ENCODE measurements at places on chromosomes 6 and 20. TPM values are rescaled to one million over a fixed set of nuclear protein-coding genes. Genes with fewer than 3 reads are reported as not detected.

DNA sequence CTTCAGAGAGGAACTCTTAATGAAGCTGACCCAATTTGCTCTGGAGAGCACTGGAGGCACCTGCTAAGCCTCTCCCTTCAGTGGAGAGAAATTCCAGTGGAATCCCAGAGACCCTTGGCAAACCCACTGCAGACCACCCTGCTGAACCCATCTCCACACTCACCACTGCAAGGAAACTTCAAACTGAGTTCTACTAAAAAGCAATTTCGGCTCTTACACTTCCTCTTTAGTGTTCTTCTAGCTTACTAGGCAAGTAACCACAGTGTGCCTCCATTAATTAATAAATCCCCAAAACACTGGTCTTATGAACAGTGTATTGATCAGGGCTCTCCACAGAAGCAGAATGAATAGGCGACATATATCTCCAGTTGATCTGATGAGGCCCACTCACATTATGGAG, 43.0 kb upstream of the HLA-E start:
- no peak overlapping the region for H3K4me3 ChIP-seq
- no peak for DNase-seq
- peaks cover 87% of the 10 kb centered on the region for H3K27me3 ChIP-seq
- no peak overlapping the region for H3K27ac ChIP-seq
- no peaks in the 10 kb centered on the region for H3K36me3 ChIP-seq

GRCh38 chr6:48826901-48827701, 636.0 kb downstream of the MMUT start:
- no peak overlapping the region for H3K4me3 ChIP-seq
- no peak for DNase-seq
- H3K4me1 ChIP-seq: no peaks in the 10 kb centered on the region
- no peaks in the 10 kb centered on the region for H3K36me3 ChIP-seq
- no peaks in the 10 kb centered on the region for H3K27me3 ChIP-seq

DNA sequence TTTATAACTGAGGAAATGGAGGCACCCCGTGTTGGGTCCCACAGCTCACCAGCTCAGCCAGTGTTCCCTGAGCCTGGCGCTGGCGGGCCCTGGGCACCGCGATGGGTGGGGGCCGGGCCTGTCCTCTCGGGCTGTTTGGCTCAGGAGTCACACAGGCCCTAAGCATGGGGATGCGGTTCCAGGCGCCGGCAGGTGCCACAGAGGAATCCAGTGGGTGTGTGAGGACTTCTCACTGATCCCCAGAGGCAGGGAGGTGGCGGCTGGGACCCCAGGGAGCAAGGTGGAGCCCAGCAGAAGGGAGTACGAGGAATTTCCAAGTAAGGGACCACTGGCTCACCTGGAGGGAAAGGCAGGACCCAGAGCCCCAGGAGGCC, 57.5 kb downstream of the IRF4 start:
- H3K27ac ChIP-seq: no peak overlapping the region
- no peaks in the 10 kb centered on the region for H3K27me3 ChIP-seq
- H3K4me3 ChIP-seq: no peak overlapping the region
- H3K36me3 ChIP-seq: peaks cover 4% of the 10 kb centered on the region

GRCh38 chr20:45436732-45437485, 21.0 kb downstream of the PIGT start:
- H3K36me3 ChIP-seq: peaks cover 9% of the 10 kb centered on the region
- H3K4me1 ChIP-seq: peaks cover 20% of the 10 kb centered on the region
- peak; percentile 87 for DNase-seq
- peak overlapping the region; percentile 33 for H3K27ac ChIP-seq
- H3K27me3 ChIP-seq: no peaks in the 10 kb centered on the region

GRCh38 chr20:52103913-52104545, 87.5 kb downstream of the ZFP64 start:
- no peaks in the 10 kb centered on the region for H3K36me3 ChIP-seq
- peaks cover 35% of the 10 kb centered on the region for H3K27me3 ChIP-seq
- peaks cover 22% of the 10 kb centered on the region for H3K4me1 ChIP-seq

- H3K4me3 ChIP-seq: no peak overlapping the region
- no peaks in the 10 kb centered on the region for H3K36me3 ChIP-seq
- DNase-seq: no peak
Measured at GRCh38 chr6:153401751-153402150, 270.7 kb upstream of the RGS17 start.

DNA sequence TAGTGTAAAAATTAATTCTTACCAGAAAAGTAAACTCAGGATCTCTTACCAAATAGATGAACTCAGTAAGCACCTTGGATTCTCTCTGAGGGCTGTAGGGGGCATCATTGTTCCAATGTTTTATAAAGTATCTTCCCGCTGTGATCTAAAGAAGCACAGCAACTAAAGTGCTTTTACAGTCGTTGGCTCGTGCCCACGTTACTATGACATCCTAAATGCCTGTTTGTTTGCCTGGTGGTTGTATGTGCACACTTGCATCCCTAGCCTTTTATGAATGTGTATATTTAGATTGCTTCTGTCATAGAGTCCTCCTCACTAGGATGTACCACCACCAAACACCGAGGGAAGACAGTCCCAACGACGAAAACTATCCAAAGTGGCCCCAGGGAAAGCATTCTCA, 34.5 kb downstream of the SLX4IP start:
- peak; percentile 44 for DNase-seq
- H3K4me3 ChIP-seq: no peak overlapping the region
- H3K36me3 ChIP-seq: peaks cover 2% of the 10 kb centered on the region
- peaks cover 17% of the 10 kb centered on the region for H3K4me1 ChIP-seq
- no peaks in the 10 kb centered on the region for H3K27me3 ChIP-seq

- H3K4me3 ChIP-seq: no peak overlapping the region
- DNase-seq: no peak
- peaks cover 53% of the 10 kb centered on the region for H3K36me3 ChIP-seq
- H3K4me1 ChIP-seq: peaks cover 2% of the 10 kb centered on the region
- H3K27ac ChIP-seq: no peak overlapping the region
Measured at GRCh38 chr6:47593979-47594378, 104.4 kb upstream of the ADGRF4 start.

- no peaks in the 10 kb centered on the region for H3K36me3 ChIP-seq
- no peak for DNase-seq
- no peak overlapping the region for H3K4me3 ChIP-seq
- no peaks in the 10 kb centered on the region for H3K4me1 ChIP-seq
Measured at GRCh38 chr6:116217069-116217468, 36.8 kb downstream of the TSPYL4 start.

DNA sequence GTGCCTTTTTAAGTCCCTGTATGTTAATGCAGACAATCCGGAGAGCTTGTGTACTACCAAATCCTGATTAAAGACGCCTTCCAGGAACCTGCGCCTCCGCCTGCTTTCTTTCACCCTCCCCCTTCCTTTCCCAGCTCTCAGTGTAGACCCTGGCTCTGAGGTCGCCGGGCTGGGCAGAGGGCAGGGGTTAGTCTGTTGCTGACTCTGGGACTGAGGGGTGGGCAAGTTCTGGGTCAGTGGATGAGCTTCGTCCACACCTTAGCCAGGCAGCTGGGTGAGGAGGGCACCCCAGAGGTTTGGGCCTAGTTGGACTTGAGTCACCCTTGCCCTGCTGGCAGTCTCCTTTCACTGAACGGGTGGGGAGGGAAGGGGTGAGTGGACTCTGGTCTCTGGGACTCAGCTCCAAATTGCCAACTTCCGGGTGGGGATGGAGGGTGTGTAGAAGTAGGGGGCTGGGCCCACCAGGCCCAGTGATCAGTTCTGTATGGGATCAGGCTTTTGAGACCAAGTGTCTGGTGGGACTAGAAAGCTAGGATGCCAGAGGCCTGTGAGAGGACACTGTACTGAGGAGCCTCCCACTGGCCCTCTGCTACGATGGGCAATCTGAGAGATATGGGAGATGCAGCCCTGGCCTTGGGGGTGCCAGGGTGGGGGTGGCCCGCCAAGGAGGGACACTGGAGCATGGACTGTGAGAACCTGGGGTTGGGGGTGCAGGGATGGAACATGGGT, 21.3 kb upstream of the SLC22A7 start:
- H3K36me3 ChIP-seq: no peaks in the 10 kb centered on the region
- DNase-seq: no peak
- peak overlapping the region; percentile 12 for H3K4me3 ChIP-seq
- H3K27me3 ChIP-seq: peaks cover 67% of the 10 kb centered on the region
- peak overlapping the region; percentile 52 for H3K27ac ChIP-seq
- peaks cover 13% of the 10 kb centered on the region for H3K4me1 ChIP-seq

DNA sequence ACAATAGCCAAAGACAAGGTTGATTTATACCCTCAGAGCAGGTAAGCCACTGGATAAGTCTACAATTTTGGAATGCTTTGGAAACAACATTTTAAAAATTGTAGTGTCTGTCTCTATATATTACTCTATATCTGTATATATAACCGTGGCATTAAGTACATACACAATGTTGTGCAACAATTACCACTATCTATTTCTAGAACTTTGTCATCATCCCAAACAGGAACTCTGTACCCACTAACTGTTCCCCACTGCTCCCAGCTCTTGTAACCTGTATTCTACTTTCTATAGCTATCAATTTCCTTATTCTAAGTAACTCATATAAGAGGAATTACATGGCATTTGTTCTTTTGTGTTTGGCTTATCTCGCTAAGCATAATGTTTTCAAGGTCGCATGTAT, 78.2 kb upstream of the ASCC3 start:
- no peak for DNase-seq
- H3K36me3 ChIP-seq: no peaks in the 10 kb centered on the region
- no peak overlapping the region for H3K27ac ChIP-seq

GRCh38 chr6:151682922-151683321, 124.6 kb upstream of the ESR1 start:
- H3K4me1 ChIP-seq: peaks cover 8% of the 10 kb centered on the region
- H3K36me3 ChIP-seq: no peaks in the 10 kb centered on the region
- peaks cover 15% of the 10 kb centered on the region for H3K27me3 ChIP-seq
- H3K27ac ChIP-seq: no peak overlapping the region
- no peak overlapping the region for H3K4me3 ChIP-seq

GRCh38 chr6:3820563-3820962, 28.6 kb upstream of the FAM50B start:
- no peaks in the 10 kb centered on the region for H3K27me3 ChIP-seq
- no peak overlapping the region for H3K27ac ChIP-seq
- H3K36me3 ChIP-seq: no peaks in the 10 kb centered on the region

DNA sequence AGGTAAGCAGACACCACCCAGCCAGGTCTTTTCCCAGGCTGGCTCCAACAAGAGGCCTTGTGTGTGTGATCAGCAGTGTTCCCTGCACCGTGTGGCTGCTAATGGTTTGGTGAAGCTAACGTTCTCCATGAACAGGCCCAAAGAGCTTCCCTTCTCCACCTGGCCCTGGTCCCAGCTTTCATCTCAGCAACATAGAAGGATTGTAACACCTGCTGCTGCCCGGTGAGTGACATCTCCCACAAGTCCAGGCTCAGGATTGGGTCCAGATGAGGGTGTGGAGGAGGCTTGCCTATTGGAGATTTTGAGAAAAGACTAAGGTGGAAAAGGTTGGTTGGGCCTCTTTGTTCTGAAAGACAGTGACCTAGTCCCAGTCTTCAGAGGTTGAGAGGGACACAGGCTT, 89.6 kb downstream of the TMEM242 start:
- peaks cover 43% of the 10 kb centered on the region for H3K27me3 ChIP-seq
- peaks cover 7% of the 10 kb centered on the region for H3K36me3 ChIP-seq
- peaks cover 31% of the 10 kb centered on the region for H3K4me1 ChIP-seq

Gene PDE7B
- 0.57 TPM for total RNA-seq

Gene PLN
- total RNA-seq: not detected

Gene SHLD1
- 12.4 TPM for total RNA-seq

Gene NCOA7
- total RNA-seq: 43.2 TPM

Gene PPP1R16B
- total RNA-seq: 63.6 TPM

Data from activated CD4-positive, alpha-beta T cell treated with anti-CD3 and anti-CD28 coated beads, Interleukin-2, amount 10 ng/mL, durations not matched to agents 7 days and 5 days (primary cell).